ENCODE measurements at places on chromosomes 12 and 14. TPM values are rescaled to one million over a fixed set of nuclear protein-coding genes. Genes with fewer than 3 reads are reported as not detected.

DNA sequence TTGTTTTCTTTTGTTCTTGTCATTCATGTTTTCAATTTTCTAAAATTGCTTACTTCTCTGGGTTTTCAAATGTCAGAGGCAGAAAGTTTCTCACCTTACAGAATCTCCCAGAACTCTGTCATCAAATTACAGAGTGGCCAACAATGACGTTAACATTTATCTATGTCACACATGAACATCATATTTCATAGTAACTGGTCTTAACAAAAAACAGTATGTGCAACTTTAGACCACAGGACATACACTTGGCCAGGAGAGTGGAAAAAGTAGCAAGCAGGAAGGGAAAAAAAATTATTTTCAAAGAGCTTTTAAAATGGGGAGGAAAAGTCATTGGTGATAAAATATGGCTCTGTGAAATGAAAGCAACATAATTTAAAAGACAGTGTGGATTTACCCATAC is 426.5 kb downstream of the MED13L start:
- no peak for DNase-seq

DNA sequence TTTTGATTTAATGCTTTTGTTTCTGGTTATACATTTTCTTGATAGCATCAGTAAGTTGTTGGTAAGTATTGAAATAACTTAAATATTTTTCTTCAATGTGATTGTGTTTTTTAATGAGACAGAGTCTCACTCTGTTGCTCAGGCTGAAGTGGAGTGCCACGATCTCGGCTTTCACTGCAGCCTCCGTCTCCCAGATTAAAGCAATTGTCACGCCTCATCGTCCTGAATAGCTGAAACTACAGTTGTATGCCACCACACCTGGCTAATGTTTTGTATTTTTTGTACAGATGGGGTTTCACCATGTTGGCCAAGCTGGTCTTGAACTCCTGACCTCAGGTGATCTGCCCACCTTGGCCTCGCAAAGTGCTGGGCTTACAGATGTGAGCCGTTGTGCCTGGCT is 78.8 kb downstream of the FGD4 start:
- no peak for DNase-seq

DNA sequence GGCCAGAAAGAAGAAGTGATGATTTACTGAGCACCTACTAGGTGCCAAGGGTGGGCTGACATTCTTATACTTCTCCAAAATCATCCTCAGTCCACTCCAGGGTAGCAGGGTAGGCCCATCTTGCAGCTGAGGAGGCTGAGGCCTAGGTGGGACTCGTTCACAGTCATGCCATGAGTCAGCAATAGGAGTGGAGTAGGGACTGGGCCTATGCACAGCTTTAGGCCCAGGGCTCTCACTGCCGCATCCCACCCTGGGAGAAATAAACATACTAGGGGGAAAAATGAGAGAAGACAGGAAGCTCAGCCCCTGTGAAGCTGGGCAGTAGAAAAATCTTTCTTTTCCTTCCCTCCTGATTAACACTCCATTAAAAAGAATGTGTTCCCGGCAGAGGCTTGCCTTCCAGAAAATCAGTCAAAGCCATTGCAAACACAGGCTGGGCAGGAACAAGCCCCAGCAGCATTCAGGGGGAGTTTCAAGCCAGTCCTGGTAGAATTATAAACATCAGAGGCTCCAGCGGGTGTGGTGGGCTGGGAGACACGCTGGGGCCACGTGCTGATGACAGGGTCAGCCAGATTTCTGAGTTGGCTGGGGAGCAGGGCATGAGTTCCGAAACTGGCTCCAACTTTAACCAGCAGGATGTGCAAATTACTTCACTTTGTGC is 1.8 kb downstream of the HSPB8 start:
- no peak for DNase-seq

- DNase-seq: no peak
Observed at GRCh38 chr12:47808050-47808449, 11.7 kb downstream of the HDAC7 start.

GRCh38 chr12:103560604-103561101 is 26.4 kb upstream of the STAB2 start:
- no peak for DNase-seq

DNA sequence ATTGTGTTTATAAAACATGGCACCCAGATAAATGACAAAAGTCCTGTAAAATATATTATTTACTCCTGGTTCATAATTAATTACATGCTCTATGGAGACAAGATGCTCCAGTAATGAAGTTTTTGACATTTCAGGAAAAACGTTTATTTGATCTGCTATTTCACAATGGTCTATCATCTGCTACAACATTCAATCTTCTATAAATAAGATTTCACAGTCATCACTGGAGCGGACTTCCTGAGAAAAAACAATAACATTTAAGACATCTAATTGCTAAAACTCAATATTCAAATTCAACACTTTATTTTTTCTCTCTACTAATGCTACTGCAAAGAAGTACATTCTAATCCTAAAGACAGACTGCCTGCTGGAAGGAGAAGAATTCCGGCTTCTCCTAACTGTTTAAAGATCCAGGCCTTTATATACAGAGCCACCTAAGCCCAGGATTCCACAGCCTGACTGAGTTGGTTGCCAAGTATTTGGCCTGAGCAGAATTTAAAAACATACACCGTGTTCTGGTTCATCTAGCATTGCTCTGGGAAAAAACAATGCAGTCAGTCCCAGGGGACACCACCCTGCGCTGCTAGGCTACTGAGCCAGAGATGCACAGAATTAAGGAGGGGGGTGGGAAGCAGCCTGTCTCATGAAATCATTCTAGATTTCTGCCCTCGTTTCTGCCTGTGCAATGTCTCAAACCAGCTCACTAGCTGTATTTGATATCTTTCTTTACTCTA is 58.0 kb downstream of the TMTC1 start:
- no peak for DNase-seq

- peak; percentile 10 for DNase-seq
Observed at GRCh38 chr14:96741151-96741977, 55.8 kb upstream of the VRK1 start.

GRCh38 chr12:91021076-91021475 is 16.3 kb upstream of the EPYC start:
- no peak for DNase-seq

DNA sequence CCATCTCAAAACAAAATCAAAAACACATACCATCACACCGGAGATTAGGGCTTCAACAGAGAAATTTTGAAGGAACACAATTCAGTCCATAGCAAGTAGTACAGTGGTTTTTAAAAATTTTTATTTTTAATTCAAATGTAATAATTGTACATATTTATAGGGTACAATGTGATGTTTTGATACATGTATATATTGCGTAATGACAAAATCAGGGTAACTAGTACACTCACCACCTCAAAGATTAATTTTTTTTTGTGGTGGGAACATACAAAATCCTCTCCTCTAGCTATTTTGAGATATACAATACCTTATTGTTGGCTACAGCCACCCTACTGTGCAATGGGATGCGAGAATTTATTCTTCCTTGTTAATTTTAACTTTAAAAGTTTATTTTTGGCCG is 26.0 kb upstream of the ETFBKMT start:
- no peak for DNase-seq

- DNase-seq: no peak
Observed at GRCh38 chr12:121801595-121802484, 2.0 kb upstream of the SETD1B start.

GRCh38 chr14:57657487-57657886 is 163.8 kb upstream of the CCDC198 start:
- DNase-seq: no peak

- DNase-seq: no peak
Observed at GRCh38 chr14:80699861-80700260, 241.7 kb downstream of the CEP128 start.

Gene PRH1
- 4.3 TPM for total RNA-seq

Gene ACVRL1
- total RNA-seq: not detected

Gene RFLNA
- 6.4 TPM for total RNA-seq

Gene KCNJ8
- total RNA-seq: 1.4 TPM

Gene HAL
- total RNA-seq: 0.17 TPM

Gene TRIM9
- total RNA-seq: 5.4 TPM

Gene OASL
- not detected for total RNA-seq

Gene TMEM63C
- 7.0 TPM for total RNA-seq

Gene PLEK2
- 2.9 TPM for total RNA-seq
